Suppressor macrophage treated with lipopolysaccharide for 4 hours (primary cell): ENCODE measurements at places on chromosomes 2 and 18.

DNA sequence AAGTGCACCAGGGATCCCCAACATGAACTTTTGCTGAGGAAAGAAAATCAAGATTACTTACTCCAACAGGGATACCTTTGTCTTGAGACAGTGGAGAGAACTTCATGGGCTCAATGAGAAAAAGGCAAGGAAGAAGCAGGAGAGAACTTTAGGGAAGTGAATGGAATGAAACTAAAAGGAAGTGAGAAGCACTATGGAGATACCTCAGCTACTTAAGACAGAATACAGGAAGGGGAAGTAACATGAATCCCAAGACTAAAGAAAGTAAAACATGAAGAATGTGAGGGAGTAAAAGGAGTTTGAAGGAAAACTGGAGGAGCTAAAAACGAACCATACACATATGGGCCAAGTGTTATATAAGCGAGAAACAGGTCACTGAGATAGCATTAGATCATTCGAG, 32.4 kb upstream of the ACTR3 start:
- peak; percentile 79 for DNase-seq

- DNase-seq: no peak
Observed at GRCh38 chr2:239318151-239318611, 82.6 kb downstream of the HDAC4 start.

GRCh38 chr2:48709096-48710034, 46.2 kb downstream of the LHCGR start:
- no peak for DNase-seq

DNA sequence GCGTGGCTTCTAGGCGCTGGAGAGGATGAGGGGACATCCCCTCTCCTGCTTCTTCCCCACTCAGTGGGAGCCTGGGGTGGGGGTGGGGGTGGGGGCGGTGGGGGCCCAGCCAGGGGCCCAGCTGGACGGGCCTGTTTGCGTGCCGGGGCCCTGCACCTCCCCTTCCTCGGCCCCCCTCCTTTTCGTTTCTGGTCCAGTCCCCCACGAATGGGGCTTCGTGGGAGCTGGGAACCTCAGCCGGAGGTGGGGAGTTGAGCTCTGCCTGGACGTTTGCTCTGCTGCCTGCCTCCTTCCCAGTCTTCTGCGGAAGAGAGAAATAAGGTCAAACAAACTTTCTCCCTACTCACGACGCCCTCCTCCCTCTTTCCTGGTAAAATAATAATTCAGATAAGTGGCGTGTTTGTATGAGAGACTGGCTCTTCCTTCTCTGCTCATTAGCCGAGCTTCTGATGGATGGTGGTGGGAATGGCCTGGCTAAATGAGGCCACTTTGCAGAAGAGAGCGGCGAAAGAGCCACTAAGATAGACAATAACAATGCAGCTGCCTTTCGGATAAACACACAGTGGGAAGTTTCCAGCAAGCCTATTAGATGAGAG, 782 bp downstream of the MTA3 start:
- no peak for DNase-seq
